Ovary (tissue), 10 donors: ENCODE measurements at places on chromosomes 12 and 14. TPM values are rescaled to one million over a fixed set of nuclear protein-coding genes. Genes with fewer than 3 reads are reported as not detected.

- H3K4me3 ChIP-seq: no peak overlapping the region
- no peaks in the 10 kb centered on the region for H3K36me3 ChIP-seq
- H3K27ac ChIP-seq: no peak overlapping the region
- DNase-seq: no peak
- H3K4me1 ChIP-seq: no peaks in the 10 kb centered on the region
These were observed 157.5 kb upstream of the HIF1A start for GRCh38 chr14:61537563-61538463.

GRCh38 chr14:47500369-47500768 is 175.0 kb downstream of the MDGA2 start:
- no peaks in the 10 kb centered on the region for H3K27me3 ChIP-seq
- H3K4me3 ChIP-seq: no peak overlapping the region
- H3K4me1 ChIP-seq: no peaks in the 10 kb centered on the region
- no peak overlapping the region for H3K27ac ChIP-seq
- H3K36me3 ChIP-seq: no peaks in the 10 kb centered on the region

DNA sequence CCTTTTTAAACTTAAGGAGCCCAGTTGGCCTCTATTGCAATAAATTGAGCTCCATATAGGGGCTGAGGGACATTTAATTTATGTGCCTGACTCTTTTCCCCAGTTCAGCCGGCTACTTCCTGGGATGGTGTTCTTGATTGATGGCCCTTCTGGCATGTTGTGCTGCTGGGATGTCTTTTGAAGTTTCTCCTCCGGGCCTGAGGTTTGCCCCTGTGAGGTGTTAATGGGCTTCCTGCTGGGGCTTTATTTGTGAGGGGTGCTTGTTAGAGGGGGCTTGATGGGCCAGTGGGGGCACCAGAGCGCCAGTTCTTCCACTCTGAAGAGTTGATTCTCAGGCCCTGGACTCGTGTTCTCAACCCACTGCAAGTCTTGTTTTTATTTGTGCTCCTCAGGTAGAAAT is 69.6 kb downstream of the CHST11 start:
- H3K36me3 ChIP-seq: no peaks in the 10 kb centered on the region
- no peak overlapping the region for H3K4me3 ChIP-seq
- H3K4me1 ChIP-seq: peaks cover 5% of the 10 kb centered on the region
- H3K27me3 ChIP-seq: no peaks in the 10 kb centered on the region
- DNase-seq: no peak

DNA sequence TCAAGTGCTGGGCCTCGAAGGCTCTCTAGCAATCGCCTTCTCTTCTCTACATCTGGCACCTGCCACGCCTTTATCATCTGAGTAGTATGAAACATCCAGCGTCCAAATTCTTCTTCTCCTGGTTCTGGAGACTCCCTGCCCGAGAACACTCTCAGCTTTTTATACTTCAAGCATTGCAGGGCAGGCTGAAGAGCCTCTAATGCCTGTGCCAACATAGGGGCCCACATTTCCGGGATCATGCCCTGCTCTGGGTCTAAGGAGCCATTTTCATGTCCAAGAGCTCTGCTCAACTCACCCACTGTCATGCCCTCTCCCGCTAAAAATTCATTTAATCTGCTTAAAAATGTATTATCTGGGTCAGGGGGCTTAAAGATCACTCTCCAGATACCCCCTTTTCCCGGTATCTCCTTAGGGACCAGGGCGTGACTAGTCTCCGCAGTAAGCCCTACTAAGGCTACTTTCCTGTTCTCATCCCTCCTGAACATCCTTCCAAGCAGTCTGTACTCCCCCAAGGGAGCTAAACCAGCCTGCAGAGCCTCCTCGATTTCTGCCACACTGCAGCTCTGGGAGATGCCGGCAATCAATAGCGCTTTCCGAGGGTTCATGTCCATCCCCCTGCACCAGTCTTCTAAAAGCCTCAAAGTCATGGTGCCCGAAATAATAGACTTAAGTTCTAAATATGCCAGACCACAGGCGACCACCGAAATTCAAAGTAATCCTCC is 940 bp downstream of the MOAP1 start:
- peak overlapping the region; percentile 95 for H3K4me3 ChIP-seq
- H3K36me3 ChIP-seq: no peaks in the 10 kb centered on the region
- H3K27ac ChIP-seq: peak overlapping the region; percentile 89
- peaks cover 9% of the 10 kb centered on the region for H3K4me1 ChIP-seq
- DNase-seq: no peak

DNA sequence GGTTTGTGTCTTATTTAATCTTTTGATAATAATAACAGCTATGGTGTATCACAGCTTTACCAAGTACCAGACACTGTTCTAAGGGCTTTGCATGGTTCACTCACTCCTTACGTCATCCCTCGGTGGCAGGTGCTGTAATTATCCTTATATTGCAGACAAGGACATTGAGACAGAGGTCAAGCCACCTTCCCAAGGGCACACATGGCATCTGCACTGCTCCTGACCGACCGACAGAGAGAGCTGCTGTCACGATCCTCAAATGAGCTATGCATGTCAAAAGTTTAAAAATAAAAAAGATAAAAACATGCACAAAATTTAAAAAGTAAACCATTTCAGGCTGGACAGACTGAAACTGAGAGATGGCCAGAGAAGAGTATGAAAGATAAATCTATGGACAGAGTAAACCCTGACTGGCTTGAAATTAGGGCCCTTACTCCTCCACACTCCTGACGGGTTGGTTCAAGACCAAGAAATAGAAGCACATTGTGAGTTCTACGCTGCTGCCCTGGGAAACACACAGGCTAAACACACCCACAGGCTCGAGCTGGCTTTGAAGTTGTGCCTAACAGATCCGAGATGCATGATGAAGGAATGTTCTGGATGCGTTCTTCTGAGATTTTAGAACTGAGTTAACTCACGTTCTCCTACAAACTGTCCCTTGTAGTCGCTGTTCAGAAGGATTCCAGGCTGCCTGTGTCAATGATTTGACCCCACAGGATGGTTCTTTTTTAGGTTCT is 268.7 kb downstream of the ZFP36L1 start:
- no peaks in the 10 kb centered on the region for H3K27me3 ChIP-seq
- H3K4me1 ChIP-seq: peaks cover 33% of the 10 kb centered on the region
- H3K4me3 ChIP-seq: no peak overlapping the region
- no peak for DNase-seq
- H3K27ac ChIP-seq: no peak overlapping the region
- H3K36me3 ChIP-seq: no peaks in the 10 kb centered on the region

GRCh38 chr12:40312196-40312595 is 87.4 kb downstream of the LRRK2 start:
- no peak overlapping the region for H3K27ac ChIP-seq
- H3K4me3 ChIP-seq: no peak overlapping the region
- no peaks in the 10 kb centered on the region for H3K27me3 ChIP-seq
- DNase-seq: no peak
- H3K4me1 ChIP-seq: no peaks in the 10 kb centered on the region
- H3K36me3 ChIP-seq: no peaks in the 10 kb centered on the region

DNA sequence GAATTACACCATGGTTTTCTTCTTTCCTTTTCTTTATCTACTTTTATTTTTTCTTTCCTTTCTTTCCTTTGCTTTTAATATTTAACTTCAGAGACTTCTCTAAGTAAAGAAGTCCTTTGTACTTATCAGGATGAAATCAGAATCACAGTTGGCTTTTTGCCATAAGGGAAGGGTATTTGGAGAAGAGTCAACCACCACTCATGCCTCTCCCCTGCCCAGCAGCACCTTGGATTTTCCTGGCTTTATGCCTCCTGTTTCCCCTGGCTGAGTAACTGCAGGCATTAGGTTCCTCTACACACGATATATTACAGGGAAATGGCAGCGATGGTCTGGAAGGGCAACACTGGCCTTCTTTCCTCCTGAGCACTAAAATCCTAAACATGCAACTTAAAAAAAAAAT is 266.4 kb upstream of the CAND1 start:
- H3K27me3 ChIP-seq: no peaks in the 10 kb centered on the region
- no peak for DNase-seq
- no peaks in the 10 kb centered on the region for H3K36me3 ChIP-seq
- H3K27ac ChIP-seq: no peak overlapping the region
- no peaks in the 10 kb centered on the region for H3K4me1 ChIP-seq
- no peak overlapping the region for H3K4me3 ChIP-seq

DNA sequence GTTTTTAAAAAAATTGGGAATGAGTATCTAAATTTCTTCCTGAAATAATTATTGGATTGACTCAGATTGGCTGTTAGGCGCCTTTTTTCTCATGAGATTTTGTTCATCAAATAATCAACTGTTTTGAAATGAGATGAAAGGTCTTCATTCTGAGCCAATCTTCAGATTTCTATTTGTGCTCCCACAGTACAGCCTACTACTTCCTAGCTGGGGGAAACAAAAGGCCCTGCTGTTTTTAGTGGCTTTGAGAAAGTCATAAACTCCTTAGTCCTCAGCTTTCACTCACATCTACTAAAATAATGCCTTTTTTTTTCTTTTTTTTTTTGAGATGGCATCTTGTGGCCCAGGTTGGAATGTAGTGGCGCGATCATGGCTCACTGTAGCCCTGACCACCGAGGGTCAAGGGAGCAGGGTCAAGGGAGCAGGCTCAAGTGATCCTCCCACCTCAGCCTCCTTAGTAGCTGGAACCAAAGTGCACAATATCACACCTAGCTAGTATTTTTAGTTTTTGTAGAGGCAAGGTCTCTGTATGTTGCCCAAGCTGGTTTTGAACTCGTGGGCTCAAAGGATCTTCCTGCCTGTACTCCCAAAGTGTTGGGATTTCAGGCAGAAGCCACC is 15.2 kb downstream of the NACA start:
- H3K4me1 ChIP-seq: no peaks in the 10 kb centered on the region
- H3K27me3 ChIP-seq: no peaks in the 10 kb centered on the region
- H3K4me3 ChIP-seq: no peak overlapping the region
- peak; percentile 9 for DNase-seq

GRCh38 chr12:39646963-39647362 is 27.4 kb upstream of the ABCD2 start:
- H3K36me3 ChIP-seq: no peaks in the 10 kb centered on the region
- no peak overlapping the region for H3K27ac ChIP-seq
- DNase-seq: no peak
- no peaks in the 10 kb centered on the region for H3K4me1 ChIP-seq
- H3K27me3 ChIP-seq: no peaks in the 10 kb centered on the region
- H3K4me3 ChIP-seq: no peak overlapping the region

GRCh38 chr12:114954511-114955055 is 270.6 kb upstream of the TBX3 start:
- no peaks in the 10 kb centered on the region for H3K27me3 ChIP-seq
- no peak overlapping the region for H3K27ac ChIP-seq
- no peak for DNase-seq
- no peaks in the 10 kb centered on the region for H3K4me1 ChIP-seq

GRCh38 chr14:56744016-56744415 is 66.3 kb downstream of the OTX2 start:
- H3K36me3 ChIP-seq: no peaks in the 10 kb centered on the region
- no peak for DNase-seq
- no peak overlapping the region for H3K4me3 ChIP-seq
- H3K27ac ChIP-seq: no peak overlapping the region

GRCh38 chr14:68039593-68039992 is 220.0 kb downstream of the RAD51B start:
- no peaks in the 10 kb centered on the region for H3K27me3 ChIP-seq
- peaks cover 7% of the 10 kb centered on the region for H3K4me1 ChIP-seq
- no peaks in the 10 kb centered on the region for H3K36me3 ChIP-seq
- H3K27ac ChIP-seq: no peak overlapping the region
- no peak overlapping the region for H3K4me3 ChIP-seq
- DNase-seq: no peak

DNA sequence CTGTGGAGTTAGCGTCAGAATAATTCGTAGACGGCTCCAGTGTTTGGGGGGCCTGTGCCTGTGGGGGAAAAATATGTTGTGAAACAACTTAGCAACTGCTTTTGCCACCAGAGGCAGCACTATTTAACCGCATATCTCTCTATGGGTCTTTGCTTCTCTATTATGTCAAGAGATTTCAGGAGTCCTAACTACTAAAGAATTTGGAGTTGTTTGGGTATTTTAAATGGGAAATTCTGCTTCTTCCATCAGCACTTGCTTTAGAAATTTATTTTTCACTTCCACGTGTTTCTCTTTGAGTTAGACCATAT is 594 bp upstream of the CLEC14A start:
- no peaks in the 10 kb centered on the region for H3K27me3 ChIP-seq
- H3K4me3 ChIP-seq: no peak overlapping the region
- H3K36me3 ChIP-seq: no peaks in the 10 kb centered on the region
- H3K27ac ChIP-seq: no peak overlapping the region
- no peak for DNase-seq
- peaks cover 2% of the 10 kb centered on the region for H3K4me1 ChIP-seq

DNA sequence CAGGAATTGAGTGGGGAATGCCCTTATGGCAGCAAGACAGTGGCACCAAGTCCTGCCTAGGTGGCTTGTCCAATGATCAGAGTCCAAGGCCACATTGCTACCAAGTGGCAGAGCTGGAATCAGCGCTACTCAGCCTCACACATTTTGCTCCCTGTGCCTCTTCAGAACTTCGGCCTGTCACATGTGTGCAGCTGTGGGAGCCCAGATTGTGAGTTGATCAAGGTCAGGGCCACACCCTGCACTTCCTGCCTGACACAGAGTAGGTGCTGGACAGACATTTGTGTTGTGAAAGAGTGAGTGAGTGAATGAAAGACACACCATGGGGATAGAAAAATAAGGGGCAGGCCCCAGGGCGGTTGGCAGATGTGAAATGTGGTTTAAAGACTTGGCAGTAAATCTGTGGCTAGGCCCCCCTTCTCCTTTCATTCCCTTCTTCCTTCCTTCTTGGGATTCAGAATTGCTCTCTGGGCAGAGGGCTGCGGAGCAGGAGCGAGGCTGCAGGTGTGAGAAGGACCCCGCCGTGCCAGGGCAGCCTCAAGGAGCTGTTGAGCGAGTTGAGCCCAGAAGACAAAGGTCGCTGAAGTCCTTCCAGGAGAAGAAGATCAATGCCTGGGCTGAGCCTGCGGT is 83.5 kb downstream of the SLC25A47 start:
- no peaks in the 10 kb centered on the region for H3K27me3 ChIP-seq
- no peak overlapping the region for H3K27ac ChIP-seq
- H3K4me3 ChIP-seq: no peak overlapping the region
- H3K4me1 ChIP-seq: no peaks in the 10 kb centered on the region

GRCh38 chr14:73567951-73568885 is 795 bp upstream of the ACOT2 start:
- H3K27ac ChIP-seq: peak overlapping the region; percentile 91
- DNase-seq: no peak
- peak overlapping the region; percentile 82 for H3K4me3 ChIP-seq
- no peaks in the 10 kb centered on the region for H3K27me3 ChIP-seq

Gene SPX
- not detected for total RNA-seq

Gene ARMH4
- 6.8 TPM for total RNA-seq

Gene C1S
- total RNA-seq: 773 TPM

Gene TAS2R50
- total RNA-seq: 1.7 TPM
